ENCODE measurements at places on chromosomes 5 and 9.

DNA sequence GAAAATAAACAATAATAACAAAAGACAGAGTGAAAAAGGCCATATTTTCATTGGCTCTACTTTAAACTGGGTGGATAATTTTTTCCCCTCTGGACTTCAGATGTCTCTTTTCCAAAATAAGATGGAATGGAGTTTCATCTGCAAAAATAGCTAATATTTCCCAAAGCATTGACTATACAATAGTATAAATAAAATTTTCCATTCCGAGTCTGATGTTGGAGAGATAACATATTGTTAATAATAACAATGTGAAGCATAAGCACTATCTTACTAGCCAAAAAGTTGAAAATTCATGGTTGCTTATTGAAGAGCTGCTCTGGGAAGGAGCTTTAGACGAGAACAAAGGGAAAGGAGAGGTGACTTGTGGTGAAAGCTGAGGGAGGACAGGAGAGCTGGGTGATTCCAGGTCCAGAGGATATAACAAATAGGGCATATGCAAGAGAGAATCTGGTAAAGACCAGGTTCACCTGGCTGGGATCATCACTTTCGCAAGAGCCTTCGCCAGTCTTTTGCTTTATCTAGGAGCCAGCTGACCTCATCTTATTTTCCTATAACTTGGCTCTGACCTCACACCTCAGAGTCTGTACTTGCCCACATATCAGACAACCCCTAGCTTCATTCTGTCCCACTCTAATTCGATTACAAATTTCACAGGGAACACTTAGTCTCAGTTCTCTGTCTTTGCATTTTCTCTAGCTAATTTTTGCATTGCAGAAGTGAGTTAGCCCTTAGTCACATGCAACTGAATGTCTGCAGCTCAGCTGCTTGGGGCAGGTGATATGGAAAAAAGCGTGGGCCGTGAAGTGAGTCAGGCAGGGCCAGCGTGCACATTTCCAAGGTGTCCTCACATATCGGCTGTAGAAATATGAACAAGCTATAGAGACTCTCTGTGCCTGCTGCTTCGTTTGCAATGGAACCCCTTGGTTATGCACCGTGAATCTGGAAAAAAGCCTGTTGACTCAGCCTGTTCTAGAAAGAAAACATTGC, 7.6 kb upstream of the ZNF474 start:
- DNase-seq = no peak

DNA sequence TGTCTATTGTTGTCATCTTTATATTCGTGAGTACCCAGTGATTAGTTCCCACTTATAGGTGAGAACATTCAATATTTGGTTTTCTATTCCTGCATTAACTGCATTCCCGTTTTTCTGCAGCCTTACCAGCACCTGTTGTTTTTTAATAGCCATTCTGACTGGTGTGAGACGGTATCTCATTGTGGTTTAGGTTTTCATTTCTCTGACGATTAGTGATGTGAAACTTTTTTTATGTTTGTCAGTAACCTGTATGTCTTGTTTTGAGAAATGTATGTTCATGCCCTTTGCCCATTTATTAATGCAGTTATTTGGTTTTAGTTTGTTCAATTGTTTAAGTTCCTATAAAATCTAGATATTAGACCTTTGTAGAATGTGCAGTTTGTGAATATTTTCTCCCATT, 546.0 kb upstream of the RORB start:
- no peak for DNase-seq

DNA sequence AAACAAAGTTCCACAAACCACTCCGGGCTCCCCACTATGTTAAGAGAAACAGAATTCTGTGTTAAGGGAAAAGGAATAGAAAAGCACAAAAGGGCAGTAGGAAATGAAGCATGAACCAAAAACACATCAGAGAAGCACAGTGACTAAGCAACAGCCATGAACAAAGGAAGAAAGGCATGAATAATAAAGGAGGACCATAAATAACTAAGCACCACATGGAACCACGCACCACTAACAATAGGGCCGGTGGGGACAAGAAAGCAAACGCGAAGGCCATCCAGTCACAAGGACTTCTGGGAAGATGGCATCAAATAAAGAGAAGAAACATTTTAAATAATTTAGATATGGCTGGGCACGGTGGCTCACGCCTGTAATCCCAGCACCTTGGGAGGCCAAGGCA, 18.0 kb downstream of the PRUNE2 start:
- DNase-seq = no peak

- no peak for DNase-seq
Measured at GRCh38 chr9:114218264-114219120, 63.2 kb downstream of the COL27A1 start.

GRCh38 chr5:95957561-95958203, 4.0 kb downstream of the ELL2 start:
- DNase-seq = no peak

- no peak for DNase-seq
Measured at GRCh38 chr9:95047452-95048224, 269.9 kb downstream of the FANCC start.

DNA sequence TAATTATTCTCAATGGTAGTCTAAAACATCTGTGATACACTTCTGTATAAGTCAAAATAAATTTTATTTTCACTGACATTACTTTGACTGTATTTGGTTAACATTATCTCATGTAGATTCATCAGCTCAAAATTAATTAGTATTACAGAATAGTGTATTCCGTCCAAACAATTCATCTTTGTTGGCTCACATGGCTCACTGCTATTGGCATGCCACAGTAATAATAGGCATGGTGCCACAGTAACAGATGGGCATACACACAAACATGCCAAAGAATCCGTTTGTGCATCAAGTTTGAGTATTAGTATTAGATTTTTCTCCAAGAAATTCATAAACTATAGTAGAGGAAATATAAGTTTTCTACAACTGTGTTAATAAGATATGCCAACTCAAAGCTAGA, 14.2 kb downstream of the AP3B1 start:
- DNase-seq = no peak

DNA sequence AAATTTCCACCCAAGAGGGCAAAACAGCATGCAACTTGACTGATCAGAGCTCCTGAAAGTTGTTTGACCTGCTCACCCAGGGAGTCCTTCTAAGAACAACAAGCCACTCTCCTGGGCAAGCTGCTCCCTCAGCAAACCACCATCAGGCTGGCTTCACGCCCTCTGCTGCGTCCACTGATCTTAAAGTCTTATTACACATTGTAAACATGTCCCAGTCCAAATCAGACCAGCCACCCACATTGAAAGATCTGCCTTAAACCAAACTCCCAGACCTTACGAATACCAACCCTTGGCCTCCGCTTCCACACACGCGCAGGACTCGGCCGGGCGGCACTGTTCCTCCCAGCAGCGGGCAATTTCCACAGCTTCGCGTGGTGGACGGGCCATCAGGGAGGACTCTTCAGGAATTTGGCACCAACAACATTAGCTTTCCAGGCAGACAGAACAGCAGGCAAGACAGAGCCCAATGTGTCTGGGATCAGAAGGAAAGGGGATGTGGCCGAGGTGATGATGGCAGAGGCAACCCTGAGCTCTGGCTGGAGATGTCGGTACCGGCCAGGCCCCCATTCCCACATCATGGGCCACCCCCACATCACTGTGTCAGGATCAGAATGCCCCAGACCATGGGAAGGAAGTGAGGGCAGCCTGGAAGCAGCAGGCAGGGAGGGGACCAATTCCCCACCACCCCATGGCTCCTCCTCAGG, 56.8 kb downstream of the SEMA4D start:
- DNase-seq = no peak

- no peak for DNase-seq
Measured at GRCh38 chr9:250625-251024, 36.0 kb downstream of the DOCK8 start.

DNA sequence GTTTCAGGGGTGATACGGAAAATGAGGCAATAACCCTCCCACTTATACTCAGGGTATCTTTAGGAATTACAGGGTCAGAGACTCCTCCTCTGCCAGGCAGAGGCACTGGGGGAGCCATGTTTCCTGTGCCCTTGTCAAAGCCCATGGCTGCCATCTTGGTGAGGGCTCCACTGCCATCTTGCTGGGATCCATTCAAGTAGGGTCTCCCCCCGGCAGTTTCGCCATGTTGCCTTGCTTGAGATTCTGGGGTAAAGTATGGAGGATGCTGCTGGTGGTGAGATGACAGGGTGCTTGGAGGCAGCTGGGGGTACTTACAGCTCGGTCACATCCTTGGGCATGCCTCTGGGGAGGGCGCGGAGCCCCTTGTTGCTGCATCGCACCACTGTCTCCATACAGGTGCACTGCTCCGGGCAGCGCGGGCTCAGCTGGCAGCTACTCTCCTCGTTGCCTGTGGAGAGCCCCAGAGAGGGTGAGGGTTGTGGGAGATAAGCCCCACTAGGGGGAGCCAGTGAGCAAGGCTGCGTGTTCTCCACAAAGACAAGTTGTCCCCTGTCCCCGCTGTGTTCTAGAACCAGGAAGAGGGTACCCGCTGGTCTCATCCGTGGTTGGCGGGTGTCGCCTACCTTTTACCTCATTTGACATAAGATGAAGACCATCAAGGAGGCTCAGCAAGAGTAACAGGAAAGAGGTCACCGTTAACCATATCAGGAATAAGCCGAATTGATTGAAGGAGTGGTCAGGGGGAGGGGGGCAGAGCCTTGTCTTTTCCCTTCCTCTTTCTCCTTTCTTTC, 169.0 kb upstream of the PANK3 start:
- no peak for DNase-seq

GRCh38 chr5:175718401-175719108, 60.7 kb downstream of the HRH2 start:
- peak; percentile 59 for DNase-seq

- no peak for DNase-seq
Measured at GRCh38 chr9:76651119-76651705, 113.0 kb upstream of the PCA3 start.

GRCh38 chr5:109630093-109630492, 59.6 kb upstream of the MAN2A1 start:
- DNase-seq = no peak

- no peak for DNase-seq
Measured at GRCh38 chr5:115475788-115476187, 68.8 kb downstream of the FEM1C start.

DNA sequence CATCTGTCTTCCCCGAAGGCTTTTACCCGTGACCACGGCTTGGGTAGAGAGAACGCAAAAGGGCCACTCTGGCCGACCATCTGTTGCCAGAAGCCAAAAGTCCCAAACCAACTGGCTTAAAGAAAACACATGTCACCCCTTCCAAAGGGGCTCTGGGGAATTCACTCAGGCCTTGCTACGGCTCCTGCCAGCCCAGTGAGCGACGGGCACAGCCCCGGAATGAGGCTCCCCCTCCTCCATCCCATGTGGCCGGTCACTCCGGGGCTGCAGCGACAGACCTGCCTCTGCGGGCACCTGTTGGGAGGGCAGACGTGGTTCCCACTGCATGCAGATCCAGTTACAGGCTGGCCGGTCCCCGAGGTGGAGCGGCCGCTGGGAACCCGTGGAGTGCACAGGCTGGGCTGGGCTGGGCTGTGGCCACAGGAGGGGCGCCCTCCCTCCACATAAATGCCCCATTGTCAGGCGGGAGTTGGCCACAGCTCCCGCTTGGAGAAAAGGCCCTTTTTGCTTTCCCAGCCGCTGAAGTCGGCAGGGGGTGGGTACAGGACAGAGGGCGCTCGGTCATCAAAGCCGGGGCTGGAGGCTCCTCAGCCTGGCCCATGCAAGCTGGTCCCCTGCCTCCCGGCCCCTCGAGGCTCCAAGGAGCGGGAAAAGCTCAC, 19.9 kb downstream of the NOTCH1 start:
- DNase-seq = no peak

- no peak for DNase-seq
Measured at GRCh38 chr9:127086771-127087170, 35.7 kb downstream of the ANGPTL2 start.

GRCh38 chr5:68522863-68523262, 307.3 kb downstream of the PIK3R1 start:
- no peak for DNase-seq

- DNase-seq = no peak
Measured at GRCh38 chr5:113031557-113031956, 55.0 kb downstream of the DCP2 start.

GRCh38 chr9:23590276-23591000, 235.6 kb downstream of the ELAVL2 start:
- DNase-seq = no peak

GRCh38 chr5:59185757-59186385, 603.0 kb downstream of the RAB3C start:
- DNase-seq = no peak

DNA sequence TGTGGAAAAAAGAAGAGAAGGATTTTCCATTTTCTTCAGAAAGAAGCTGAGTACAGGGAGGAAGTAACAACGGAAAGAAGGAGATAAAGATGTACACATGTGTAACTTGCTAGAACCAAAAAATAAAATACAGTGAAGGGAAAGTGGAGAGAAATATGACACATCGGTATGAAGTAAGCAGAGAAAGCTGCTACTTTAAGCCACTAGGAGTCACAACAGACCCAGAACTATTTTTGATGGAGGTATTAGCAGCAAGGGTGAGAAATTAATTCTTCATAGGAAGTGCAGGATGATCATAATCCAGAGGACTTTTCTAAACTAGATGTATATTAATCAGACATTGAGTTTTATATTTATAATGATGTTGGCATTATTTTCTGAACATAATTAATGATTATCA, 88.5 kb downstream of the FAM174A start:
- DNase-seq = no peak

GRCh38 chr9:37611961-37612360, 19.6 kb upstream of the TOMM5 start:
- DNase-seq = no peak

- no peak for DNase-seq
Measured at GRCh38 chr5:6593148-6594016, 39.5 kb downstream of the NSUN2 start.

- no peak for DNase-seq
Measured at GRCh38 chr5:176675676-176676360, 28.5 kb downstream of the TSPAN17 start.

GRCh38 chr5:61896811-61897210, 409.2 kb upstream of the KIF2A start:
- DNase-seq = no peak
